ENCODE measurements at places on chromosomes 4 and X.
A peak's percentile ranks its signal among the peaks of the same experiment; 100 is the strongest.

- peak; percentile 26 for DNase-seq
These were observed 224.9 kb upstream of the FAT1 start for GRCh38 chr4:186948361-186949242.

DNA sequence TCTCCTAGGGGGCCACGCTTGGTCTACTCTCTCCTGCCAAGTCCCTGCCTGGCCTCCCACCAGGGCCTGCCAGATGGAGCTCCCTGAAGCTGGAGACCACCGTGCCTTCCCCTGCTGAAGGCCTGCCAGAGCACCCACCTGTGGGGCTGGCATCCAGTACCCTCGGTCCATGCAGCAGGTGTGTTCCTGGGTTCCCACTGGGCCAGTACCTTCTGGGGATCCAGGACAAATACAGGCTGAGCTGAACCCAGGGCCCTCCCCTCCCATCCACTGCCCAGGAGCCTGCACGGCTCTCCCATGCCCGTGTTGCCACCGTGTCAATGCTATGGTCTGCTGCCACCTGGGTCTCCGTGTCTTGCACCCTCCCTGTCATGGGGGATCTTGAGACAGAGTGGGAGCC lies 68.8 kb downstream of the ABLIM2 start:
- no peak for DNase-seq

- no peak for DNase-seq
These were observed 90.1 kb upstream of the HS3ST1 start for GRCh38 chr4:11518754-11519153.

DNA sequence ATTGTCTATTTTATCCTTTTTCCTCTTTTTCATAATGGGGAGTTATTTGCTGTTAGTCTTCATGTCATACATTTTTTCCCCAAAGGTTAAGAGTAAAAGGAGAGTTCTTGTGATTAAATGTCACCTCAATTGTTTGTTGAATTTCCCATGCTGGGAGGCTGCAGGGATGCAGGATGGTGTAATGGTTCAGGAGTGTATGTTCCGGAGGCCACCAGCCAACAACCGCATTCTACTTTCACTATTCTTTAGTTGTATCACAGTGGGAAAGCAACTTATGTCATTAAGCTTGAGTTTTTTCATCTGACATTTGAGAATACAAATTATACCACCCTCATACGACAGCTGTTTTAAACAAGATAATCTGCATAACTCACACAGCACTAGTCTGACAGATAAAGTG lies 15.4 kb downstream of the AFP start:
- no peak for DNase-seq

DNA sequence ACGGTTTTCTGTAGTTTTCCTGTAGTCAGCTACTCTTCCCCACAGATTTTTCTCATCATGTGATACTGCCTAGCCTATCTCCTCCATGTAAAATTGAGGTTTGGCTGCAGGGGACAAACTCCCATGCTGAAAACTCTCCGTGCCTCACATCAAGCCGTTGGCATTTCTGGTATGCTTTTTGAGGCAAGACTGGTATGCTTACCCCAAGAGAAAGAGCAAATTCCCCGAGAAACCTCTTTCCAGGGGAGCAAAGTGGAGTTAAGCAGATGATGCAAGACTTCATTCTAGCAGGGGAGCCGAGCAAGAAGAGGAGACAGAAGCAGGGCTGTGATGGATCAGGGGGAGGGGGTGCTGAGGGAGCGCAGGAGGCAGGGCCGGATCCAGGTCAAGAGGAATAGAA lies 4.8 kb downstream of the SOWAHD start:
- DNase-seq = no peak

- DNase-seq = peak; percentile 78
These were observed 629.1 kb upstream of the ATOH1 start for GRCh38 chr4:93199492-93199891.

GRCh38 chr4:7075962-7076695 lies 8.3 kb upstream of the GRPEL1 start:
- DNase-seq = no peak

- no peak for DNase-seq
These were observed 84.0 kb downstream of the PDS5A start for GRCh38 chr4:39893693-39894072.

DNA sequence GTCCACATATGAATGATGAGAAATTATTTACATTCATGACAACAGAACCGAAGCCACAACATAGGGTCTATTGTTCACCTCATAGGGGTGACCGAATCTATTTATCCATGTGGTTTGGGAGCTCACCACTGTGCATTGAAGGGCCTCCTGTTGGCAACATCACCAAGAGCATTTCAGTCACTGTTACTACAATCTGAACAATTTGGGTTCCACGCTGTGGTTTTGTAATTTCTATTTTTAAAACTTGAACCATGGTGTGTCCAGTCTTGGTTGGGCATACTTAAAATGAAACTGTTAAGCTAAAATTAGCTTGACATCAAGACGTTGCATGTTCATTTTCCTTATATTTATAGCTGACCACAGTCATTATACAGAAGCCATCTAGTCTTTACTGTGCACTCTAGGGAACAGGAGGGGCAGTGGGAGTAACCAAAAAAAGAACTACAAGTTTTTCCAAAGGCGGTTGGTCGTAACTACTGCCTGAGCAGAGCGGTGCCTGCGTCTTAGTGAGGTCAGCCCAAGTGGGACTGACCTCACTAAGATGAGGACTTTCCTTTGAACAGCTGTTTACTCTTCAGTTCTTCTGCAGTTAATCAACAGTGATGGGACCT lies 192.1 kb downstream of the SPRY1 start:
- DNase-seq = peak; percentile 95

DNA sequence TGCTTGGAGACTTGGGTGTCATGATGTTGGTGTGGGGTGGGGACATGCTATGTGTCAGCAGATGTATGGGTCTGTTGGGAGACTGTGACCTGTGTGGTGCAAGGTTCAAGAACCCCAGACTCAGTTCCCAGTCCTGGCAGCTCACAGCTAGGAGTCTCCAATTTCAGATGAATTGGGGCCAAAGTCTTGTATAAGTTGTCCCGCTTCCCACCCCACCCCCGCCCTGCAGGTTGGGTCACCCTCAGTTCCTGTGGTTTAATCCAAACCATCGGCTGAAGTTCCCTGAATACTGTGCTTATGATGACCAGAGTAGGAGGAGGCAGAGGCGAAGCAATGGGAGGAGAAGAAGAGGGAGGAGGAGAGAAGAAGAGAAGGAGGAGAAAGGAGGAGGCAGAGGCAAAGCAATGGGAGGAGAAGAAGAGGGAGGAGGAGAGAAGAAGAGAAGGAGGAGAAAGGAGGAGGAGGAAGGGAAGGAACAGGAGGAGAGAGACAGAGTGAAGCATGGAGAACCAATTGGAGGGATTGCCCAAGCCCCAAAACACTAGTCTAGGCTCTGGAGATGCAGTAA lies 112.6 kb downstream of the EFNB1 start:
- DNase-seq = no peak

DNA sequence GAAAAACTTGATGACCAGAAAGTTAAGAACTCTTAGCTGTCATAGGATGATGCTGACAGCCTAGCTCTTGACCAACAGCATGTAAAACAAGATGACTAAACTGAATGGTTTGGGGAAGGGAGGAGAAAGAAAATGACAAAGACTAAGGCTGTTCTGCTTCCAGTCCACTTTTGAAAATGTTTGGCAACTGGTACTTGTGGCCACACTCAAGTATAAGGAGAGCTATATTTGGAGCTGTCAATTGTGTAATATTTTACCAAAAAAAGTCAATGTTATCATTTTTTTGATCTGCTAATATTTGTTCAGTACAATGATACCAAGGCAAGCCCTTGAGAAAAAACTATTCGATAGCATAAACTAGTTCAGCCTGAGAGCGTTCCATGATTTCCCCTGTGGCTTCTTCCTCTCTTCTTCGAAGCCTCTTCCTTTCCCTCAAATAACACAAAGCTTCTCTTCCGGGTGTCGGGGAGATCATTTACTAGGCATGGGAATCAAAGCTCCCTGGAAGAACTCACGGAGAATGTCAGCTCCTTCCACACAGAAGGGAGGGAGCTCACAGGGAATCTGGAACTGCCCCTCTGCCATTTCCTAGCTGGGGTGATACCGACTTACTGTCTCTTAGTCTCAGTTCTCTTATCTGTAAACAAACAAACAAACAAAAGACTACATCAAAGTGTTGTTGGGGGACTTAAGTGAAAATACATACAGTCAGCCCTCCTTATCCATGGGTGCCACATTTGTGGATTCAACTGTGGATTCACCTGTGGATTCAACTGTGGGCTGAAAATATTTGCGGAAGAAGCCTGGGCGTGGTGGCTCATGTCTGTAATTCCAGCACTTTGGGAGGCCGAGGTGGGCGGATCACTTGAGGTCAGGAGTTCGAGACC lies 82.6 kb downstream of the SCD5 start:
- no peak for DNase-seq

GRCh38 chr4:58219179-58219578 lies 1109.0 kb upstream of the IGFBP7 start:
- no peak for DNase-seq

GRCh38 chr4:16222957-16223527 lies 3.2 kb downstream of the TAPT1 start:
- DNase-seq = no peak

DNA sequence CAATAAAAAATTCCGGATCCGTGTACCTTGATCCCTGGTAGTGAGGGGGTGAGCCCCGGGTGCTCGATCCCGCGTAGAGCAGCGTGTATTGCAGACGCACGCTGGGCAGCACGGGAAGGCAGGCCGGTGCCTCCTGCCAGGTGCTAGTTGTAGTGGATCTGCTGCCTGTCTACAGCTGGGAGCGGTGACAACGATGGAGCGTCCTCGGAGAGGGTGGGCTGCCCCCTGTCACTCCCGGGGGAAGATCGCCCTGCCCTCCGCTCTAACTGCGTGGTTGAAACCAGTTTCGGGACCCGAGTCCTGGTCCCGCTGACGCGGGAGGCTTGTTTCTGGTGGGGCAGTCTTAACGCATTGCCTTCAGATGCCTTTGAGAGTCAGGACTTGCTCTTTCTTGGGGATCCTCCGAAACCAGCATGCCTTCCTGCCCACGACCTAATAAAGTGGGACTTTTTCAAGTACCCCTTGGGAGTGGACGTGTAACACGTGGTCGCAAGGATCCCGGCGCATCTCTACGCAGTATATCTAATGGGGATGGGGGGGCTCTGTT lies 2.7 kb upstream of the NKX6-1 start:
- DNase-seq = no peak

GRCh38 chrX:83416273-83416672 lies 91.8 kb upstream of the POU3F4 start:
- DNase-seq = peak; percentile 36

- DNase-seq = no peak
These were observed 67.4 kb upstream of the FAM47B start for GRCh38 chrX:34875204-34875603.

GRCh38 chrX:37350034-37350365 lies 836 bp downstream of the PRRG1 start:
- DNase-seq = peak; percentile 26

DNA sequence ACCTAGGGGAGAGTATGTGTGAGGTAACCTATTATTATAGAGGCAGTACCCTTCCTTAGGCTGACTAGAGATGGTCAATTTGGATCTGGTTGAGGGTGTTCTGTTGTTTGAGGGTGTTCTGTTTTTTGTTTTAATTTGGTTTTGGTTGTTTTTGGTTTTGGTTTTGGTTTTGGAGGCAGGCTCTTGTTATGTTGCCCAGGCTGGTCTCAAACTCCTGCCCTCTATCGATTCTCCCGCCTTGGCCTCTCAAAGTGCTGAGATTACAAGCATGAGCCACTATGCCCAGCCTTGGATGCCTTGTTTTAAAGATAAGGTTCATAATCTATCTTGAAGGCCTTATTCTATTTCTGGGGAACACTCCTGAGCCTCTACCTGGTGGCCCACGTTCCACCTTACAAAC lies 912 bp downstream of the CXorf65 start:
- no peak for DNase-seq

DNA sequence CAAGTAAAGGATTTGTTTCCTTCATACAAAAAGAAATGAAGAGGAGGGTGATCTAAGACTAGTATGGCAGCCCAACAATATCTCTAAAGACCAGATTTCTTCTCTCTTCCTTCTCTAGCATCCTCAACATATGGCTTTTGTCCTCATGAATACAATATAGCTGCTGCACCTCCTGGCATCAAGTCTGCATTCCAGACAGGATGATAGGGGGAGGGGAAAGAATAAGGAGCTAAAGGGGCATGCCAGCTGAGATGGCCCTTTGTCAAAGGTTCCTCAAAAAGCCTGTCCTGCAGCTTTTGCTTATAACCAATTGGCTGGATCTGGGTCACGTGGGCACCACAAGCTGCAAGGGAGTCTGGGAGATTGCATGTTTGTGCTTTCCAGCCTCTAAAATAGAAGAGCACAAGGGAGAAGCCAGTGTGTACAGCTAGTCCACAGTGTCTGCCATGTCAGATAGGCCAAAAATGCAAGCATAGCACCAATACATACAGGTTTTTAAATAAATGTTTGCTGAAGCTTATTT lies 132.6 kb downstream of the BCOR start:
- no peak for DNase-seq

DNA sequence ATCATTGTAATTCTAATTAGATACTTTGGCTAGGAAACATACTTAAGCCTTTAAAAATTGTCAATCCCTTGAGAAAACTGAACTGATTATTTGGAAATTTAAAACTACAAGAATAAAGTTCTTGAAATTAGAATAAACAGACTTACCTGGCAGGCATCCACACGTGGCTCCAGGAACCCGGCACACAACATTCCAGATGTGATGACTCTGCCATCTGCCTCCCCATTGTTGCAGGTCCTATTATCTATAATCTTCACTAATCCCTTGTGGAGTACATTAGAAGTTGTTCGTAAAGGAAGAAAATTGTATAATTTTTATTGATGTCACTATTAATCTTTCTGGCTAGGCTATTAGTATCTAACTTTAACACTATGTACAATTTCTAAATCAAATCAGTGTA lies 16.2 kb upstream of the GNRHR start:
- DNase-seq = no peak

- DNase-seq = peak; percentile 7
These were observed 554.1 kb upstream of the MAGEB2 start for GRCh38 chrX:29661290-29661689.

DNA sequence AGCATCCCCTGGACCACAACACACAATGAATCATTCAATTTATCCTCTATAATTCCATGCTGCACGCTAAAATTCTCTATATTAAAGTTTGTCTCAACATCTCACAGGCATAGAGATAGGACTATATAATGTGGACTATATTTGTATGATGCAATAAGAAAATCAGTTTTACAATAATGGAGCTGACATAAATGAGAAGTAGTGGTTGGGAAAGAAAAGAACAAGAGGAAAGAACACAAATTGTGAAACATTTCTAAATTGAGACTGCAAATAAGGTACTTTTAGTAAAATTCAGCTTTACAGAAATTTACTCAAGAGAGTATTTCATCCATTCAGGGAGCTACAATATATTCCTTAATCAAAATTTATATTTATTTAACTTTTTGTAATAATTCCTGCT lies 120.4 kb downstream of the ARAP2 start:
- DNase-seq = no peak
